Kidney (tissue), 22 donors: ENCODE measurements at places on chromosomes 5 and 9. TPM values are rescaled to one million over a fixed set of nuclear protein-coding genes. Genes with fewer than 3 reads are reported as not detected.

TAS2R1 gene
- total RNA-seq = not detected

CCNI2 gene
- 3.4 TPM for total RNA-seq

CAMK2A gene
- 0.28 TPM for total RNA-seq

DNA sequence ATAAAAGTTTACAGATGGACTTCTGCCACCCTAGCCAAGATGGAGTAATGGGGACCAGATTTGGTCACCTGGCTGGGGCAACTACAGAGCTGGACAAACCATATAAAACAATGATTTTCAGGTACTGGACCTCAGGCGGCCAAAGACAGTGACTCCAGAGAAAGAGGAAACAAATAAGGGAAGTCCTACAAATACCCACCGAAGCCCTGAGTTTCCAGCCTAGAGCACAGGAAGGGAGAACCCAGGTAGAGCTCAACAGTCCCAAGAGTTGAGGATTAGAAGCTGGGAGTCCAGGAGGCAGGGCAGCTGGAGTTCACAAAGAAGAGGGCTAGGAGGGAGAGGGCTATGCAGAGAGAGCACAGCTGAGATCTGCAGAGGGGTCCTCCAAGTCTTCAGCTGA is 106.7 kb upstream of the NR5A1 start:
- no peak for DNase-seq

DNA sequence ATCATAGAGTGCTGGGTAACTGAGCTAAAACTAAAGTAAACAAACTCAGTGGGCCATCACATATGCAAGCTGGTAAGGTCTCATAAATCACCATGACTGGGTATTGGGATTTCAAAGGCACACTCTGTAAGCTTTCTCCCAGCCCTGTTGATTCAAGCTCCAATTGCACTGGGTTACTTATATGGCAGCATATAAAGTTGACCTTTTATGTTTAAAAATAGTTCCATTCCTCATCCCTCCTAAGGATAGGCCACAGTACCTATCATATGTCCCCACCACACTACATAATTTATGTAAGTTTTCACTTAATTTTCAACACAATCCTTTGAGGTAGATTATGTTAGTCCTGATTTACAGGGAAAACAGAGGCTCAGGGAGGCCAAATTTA is 438.4 kb downstream of the RAB3C start:
- peak; percentile 46 for DNase-seq

- DNase-seq = no peak
Measured at GRCh38 chr9:34046784-34047379, 1.8 kb downstream of the UBAP2 start.

DNA sequence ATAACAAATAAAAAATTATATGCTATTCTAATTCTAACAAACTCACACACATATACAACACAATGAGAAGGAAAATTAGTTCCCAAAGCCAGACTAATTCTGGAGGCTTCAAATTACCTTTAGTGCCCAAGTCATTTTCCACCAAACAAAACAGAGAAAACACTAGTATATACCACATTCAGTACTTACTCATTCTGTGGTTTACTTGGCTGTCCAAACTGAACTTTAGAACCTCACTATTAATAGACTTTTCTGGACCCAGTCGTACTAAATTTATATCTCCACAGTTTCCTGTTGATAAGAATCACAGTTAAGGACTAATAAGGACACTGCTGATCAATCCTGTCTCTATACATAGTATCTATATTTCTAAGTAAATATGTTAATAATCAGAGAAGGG is 66.4 kb downstream of the SETX start:
- no peak for DNase-seq

DNA sequence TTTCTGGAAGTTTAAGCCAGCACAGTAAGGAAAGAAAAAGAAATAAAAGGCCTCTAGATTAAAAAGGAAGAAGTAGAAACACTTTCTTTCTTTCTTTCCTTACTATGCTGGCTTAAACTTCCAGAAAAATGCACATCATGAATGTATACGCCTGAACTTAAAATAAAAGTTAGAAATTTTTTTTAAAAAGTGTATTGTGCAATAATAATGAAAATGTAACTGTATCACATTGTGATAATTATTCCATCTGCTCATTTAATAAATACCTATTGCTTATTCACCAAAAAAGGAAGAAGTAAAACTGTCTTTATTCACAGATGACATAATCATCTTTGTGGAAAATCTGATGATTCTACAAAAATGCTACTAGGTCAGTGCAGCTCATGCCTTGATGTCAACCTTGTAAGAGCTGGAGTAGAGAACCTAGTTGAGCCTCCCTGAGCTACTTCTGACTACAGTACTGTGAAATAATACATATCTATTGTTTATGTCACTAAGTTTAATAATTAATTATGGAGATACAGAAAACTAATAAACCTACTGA is 49.4 kb downstream of the MCTP1 start:
- no peak for DNase-seq

- DNase-seq = no peak
Measured at GRCh38 chr9:120774719-120775118, 18.5 kb downstream of the FBXW2 start.

DNA sequence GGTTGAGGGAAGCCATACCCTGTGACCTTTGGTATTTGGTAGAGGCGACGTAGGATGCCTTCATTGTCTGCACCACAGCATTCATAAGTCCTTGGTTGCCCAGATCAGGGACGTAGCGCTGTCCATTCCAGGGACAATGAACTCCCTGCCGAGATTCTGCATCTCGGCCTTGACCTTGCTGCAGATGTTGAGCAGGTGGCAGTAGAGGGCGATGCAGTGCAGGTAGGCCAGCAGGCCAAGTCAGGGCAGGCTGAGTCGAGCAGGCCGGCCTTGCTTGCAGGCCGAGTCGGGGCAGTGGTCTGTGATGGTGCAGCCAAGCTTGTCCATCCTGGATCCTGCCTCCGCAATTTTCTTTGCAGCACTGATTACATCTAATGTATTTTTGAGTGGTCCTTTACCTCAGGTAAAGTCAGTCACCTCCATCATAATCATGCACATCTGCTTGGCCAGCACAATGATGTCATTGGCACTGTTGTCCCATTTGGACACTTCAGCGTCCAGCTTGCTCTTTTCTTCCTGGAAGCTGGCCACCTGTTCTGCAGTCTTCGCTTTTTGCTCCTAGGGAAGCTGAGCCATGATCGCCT is 93.4 kb upstream of the CCDC112 start:
- DNase-seq = peak; percentile 37

GRCh38 chr5:32621256-32621655 is 35.9 kb downstream of the SUB1 start:
- DNase-seq = no peak
